Testis (tissue), 5 donors: ENCODE measurements at places on chromosomes 7 and 10. TPM values are rescaled to one million over a fixed set of nuclear protein-coding genes. Genes with fewer than 3 reads are reported as not detected.

CDHR1 gene
- 0.19 TPM for total RNA-seq

RAB19 gene
- total RNA-seq: not detected

TUBAL3 gene
- total RNA-seq: 0.93 TPM

EXOC6 gene
- total RNA-seq: 28.0 TPM

PPP1R3A gene
- total RNA-seq: 0.24 TPM

GRCh38 chr10:22324893-22325271 lies 4.0 kb downstream of the BMI1 start:
- no peak for DNase-seq

GRCh38 chr7:135939261-135939812 lies 37.8 kb downstream of the MTPN start:
- DNase-seq: no peak

DNA sequence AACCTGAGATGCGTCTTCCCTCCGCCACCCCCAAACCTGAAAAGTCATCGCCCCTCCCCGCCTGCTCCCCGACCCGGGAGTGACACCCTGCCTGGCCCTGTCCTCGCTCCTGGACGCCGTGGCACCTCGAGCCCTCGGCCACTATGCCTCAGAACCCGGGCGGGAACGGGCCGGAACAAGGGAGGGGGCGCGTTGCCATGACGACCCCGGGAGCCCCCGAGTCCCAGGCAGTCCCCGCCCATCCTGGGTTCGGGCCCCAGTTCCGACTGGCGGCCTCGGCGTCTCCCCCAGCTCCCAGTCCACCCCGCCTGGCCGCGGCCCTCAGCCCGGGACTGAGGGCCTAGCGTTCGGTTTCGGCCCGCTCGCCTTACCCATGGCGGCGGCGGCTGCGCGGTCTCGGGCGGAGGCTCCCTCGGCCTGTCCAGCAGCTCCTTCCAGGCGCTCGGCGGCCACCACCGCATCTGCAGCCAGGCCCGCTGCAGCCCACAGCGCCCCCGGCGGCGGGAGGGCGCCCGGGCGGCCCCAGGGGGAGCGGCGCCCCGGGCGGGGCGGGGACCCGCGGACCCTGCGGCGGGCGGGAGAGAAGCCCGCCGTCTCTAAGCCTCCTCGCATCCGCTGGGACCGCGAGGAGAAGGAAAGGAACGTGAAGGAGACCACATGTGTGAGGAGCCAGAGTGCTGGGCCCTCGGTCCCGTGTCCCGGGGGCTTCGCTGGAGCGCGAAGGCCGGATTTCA lies at the start of gene RUFY2:
TSS of gene RUFY2 (minus strand) at position 463 of the 734 bp plus-strand sequence. CDS start at position 375, 88 bp downstream.
- peak; percentile 85 for DNase-seq

GRCh38 chr10:69684020-69684980 lies 54.3 kb downstream of the FAM241B start:
- peak; percentile 19 for DNase-seq

DNA sequence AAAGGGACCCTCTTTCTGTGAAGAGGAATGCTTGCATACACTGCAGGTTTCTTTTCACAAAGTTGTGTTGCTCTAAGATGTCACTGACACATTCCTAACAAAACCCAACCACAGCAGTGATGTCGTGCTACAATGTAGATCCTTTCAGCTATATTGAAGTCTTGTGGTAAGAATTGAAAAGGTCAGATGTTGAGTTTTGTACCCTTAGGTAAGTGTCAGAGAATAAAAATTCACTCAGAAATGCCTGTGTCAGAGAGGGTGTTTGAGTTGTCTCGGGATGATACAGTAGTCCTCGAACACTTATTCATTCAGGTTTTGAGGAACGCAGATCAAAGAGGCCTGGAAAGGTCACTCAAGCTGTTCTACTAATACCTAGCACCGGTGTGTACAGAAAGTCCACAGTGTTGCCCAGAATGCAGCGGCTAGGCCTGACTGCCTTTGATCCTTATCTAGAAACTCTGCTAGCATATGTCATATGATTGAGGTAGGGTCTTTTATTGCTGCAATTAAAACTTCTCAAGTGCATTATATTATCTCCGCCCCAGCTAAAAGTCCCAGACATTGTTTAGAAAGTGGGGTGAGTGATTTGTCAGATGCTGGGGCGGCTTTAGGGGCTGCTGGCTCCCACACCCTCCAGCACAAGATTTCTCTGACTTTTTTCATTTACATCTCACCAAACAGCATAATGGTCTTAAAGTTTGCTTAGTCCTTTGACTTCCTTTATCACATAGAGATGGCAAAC lies 26.0 kb downstream of the RNF32 start:
- no peak for DNase-seq
